Activated T-helper 1 cell treated with anti-CD3 and anti-CD28 coated beads, Interleukin-2, amount 50 U/mL, for 16 hours (primary cell): ENCODE measurements at places on chromosomes 4 and X.

- DNase-seq = no peak
Measured at GRCh38 chr4:109248322-109248900, 54.0 kb downstream of the COL25A1 start.

DNA sequence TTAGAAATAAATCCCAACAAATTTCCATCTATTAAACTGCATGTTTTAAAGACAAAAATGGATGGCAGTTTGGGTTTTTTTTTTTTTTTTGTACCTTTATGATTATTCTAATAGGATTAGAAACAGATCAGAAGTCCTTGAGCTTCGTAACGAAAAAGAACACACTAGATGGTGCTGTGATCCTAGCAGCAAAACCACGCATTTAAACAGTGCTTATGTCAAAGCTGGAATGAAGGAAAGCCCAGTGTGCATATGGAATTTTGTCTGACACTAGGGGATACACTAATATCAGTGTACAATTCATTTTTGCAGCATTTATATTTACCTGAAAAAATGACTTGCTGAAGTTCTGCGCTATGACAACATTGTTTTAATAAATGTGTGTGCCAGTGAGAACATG is 229.1 kb downstream of the VEGFC start:
- DNase-seq = no peak

DNA sequence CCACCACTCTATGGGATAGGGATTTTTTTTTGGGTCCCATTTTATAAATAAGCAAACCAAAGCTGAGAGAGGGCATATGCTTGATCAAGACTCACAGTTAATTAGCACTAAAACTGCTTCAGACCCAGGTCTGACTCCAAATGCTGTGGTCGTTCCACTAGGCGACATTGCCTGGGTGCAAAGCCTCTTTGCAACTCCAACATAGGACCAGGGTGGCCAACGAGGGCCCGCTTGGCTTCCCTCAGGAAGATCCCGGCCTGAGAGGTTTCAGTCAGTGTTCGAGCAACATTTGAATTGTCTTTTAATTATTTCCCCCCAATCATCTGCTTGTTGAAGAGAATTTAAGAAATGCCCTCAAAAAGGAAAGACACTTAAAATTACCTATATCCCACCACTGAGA is 11.2 kb downstream of the PJA1 start:
- DNase-seq = no peak

- no peak for DNase-seq
Measured at GRCh38 chr4:3708103-3708510, 58.1 kb upstream of the ADRA2C start.

GRCh38 chr4:25929298-25929686 is 15.3 kb downstream of the SMIM20 start:
- DNase-seq = no peak

DNA sequence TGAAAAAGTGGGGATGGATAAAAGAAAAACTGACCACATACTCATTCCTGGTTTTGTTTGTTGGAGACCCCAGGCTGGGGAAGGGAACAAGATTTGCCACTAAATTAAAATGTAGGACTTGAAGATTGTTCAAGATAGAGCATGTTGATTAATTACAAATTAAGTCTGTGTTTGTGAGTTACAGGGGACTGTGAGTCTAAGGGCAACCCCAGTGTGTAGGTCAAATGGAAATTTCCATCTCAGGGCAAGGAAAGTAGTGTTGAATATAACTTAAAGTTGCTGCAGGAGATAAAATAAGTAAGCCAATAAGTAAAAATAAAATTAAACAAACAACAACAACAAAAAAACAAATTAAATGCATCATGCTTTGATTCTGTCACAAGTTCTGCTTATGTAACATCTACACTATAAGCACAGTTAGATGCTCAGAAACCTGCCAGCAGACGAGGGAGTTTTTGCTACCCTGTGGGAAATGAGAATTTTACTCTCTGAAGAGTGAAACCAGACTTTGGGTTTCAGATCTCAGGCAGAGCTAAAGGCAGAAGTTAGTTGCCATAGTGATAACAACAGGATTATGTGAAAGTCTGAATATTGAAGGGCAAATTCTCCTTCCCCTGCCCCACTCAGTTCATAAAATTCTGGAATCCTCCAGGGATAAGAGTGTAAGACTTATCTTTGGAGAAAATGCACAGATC is 352.3 kb downstream of the GRXCR1 start:
- no peak for DNase-seq

DNA sequence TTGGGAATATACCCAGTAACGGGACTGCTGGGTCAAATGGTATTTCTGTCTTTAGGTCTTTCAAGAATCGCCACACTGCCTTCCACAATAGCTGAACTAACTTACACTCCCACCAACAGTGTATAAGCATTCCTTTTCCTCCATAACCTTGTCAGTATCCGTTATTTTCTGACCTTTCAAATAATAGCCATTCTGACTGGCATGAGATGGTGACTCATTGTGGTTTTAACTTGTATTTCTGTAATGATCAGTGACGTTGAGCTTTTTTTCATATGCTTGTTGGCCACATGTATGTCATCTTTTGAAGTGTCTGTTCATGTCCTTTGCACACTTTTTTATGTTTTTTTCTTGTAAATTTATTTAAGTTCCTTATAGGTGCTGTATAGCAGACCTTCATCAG is 81.2 kb downstream of the ADAM29 start:
- no peak for DNase-seq

DNA sequence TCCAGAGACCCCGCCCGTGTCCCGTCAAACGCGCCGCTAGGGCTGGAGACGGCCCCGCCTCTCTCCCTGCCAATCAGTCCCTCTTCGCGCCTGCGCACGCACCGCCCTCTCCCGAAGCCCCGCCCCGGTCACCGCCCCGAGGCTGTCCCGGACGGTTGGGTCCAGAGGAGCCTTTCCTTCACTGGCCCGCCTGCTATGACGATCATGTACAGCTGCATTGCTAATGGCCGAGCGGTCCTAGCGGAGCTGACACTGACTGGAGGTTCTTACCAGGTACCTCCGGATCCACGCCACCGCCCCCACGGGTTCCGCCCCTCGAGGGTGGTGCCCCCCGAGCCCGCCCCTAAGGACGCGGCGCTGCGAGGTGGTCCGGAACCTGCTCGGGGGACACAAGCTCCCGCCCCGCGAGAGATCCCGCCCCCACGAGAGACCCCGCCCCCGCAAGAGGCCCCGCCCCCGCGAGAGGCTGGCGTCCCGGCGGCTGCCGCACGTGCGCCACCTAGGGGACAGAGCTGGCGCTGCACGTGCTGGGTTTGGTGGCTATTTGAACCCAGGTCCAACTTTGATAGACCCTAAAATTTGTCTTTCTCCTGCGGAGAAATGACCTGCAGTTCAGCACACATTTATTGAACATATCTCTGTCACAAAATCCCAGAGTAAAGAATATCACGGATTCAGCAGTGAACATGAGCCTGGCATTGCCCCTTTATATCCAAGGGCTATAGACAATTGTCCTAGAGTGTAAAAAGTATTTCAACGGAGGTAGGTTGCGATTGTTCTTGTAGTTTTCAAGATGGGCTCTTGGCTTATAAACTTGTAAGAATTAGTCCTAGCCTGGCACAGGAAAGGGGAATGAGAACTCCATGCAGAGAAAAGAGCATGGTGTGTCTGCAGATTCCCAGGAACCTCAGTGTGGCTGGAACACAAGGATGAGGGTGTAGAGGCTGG is 88.7 kb downstream of the HNRNPD start:
- peak; percentile 99 for DNase-seq

GRCh38 chr4:179051206-179051605 is 1609.0 kb upstream of the AGA start:
- DNase-seq = no peak

DNA sequence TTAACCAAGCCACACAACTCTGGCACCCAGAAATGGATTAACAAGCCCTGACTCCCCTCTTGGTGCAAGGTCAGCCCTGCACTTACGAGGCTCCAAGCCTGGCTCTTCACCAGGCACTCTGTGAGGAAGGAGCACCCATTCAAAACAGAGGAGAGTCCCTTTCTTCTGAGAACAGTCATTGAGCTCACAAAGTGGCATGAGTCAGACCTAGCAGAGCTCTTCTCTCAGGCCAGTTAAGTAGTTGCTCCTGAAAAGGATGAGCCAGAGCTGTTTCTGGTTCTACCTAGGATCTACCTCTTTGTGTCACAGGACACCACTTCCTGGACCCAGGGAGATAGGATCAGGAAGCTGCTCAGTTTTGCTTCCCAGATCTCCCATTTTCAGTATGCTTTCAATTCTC is 48.2 kb downstream of the EVC2 start:
- no peak for DNase-seq

DNA sequence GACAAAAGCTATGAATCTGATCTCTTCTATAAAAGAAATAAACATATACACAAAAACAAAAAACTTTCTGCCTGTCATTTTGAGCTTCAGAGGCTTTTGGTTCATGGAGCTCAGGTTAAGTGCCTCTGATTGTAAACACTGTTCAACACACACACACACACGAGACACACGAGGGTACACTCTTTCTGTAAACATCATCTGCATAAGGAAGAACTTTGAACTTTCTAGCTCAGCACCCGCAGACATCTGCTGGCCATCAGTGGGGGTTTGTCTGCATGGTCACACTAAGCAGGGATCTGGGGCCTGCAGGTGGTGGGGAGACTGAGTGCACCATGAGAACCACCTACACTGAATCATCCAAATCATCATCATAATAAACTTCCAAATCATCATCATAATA is 54.9 kb downstream of the STX18 start:
- no peak for DNase-seq

DNA sequence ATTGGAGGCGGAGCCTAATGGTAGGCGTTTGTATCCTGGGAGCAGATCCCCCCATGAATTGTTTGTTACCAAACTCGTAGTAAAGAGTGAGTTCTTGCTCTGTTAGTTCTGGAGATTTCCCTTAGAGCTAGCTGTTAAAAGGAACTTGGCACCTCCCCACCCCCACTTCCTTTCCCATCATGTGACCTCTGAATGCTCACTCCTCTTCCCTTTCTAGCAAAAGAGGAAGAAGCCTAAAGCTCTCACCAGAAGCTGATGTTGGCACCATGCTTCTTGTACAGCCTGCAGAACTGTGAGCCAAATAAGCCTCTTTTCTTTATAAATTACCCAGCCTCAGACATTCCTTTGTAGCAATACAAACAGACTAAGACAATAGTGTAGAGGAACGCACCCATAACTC is 13.8 kb upstream of the ATOH1 start:
- DNase-seq = no peak

DNA sequence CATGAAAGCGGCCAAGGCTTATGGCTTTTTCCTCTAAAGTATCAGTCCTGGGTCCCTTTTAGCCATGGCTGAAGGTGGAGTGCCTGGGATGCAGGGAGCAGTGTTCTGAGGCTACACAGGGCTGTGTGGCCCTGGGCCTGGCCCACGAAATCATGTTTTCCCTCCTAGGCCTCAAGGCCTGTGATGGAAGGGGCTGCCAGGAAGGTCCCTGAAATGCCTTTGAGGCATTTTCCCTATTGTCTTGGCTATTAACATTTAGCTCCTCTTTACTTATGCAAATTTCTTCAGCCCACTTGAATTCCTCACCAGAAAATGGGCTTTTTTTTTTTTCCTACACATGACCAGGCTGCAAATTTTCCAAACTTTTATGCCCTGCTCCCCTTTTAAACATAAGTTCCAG is 657.0 kb downstream of the DACH2 start:
- no peak for DNase-seq
